A549 treated with Mapracorat at 1 μM for 4 hours (cell line): ENCODE measurements at places on chromosomes 6 and 20. TPM values are rescaled to one million over a fixed set of nuclear protein-coding genes. Genes with fewer than 3 reads are reported as not detected.

The MEI4 gene
- total RNA-seq: not detected in 5 replicates

The PNPLA1 gene
- total RNA-seq: not detected in 5 replicates

The GJA10 gene
- not detected in 5 replicates for total RNA-seq

The LAMA2 gene
- 0.30 to 1.2 TPM (median 0.51 TPM) in 5 replicates for total RNA-seq

The SLC22A7 gene
- not detected in 5 replicates for total RNA-seq

The ESF1 gene
- 19.9 to 25.6 TPM (median 22.0 TPM) in 5 replicates for total RNA-seq

The DBNDD2 gene
- total RNA-seq: 26.1 to 30.6 TPM (median 27.3 TPM) in 5 replicates

The TRIM27 gene
- 38.6 to 45.5 TPM (median 43.7 TPM) in 5 replicates for total RNA-seq

The TAGAP gene
- total RNA-seq: not detected in 5 replicates

The CYP39A1 gene
- total RNA-seq: 0.20 TPM in 1 of 5 replicates, not detected in the others

The RMND1 gene
- total RNA-seq: 12.3 to 14.2 TPM (median 13.3 TPM) in 5 replicates

The WDR27 gene
- 6.4 to 13.3 TPM (median 10.3 TPM) in 5 replicates for total RNA-seq

The CCR6 gene
- total RNA-seq: 0.06 to 0.16 TPM (median 0.09 TPM) in 3 of 5 replicates, not detected in the others

The EBF4 gene
- 2.9 to 4.0 TPM (median 3.0 TPM) in 5 replicates for total RNA-seq

The RAB44 gene
- total RNA-seq: 0.03 to 0.06 TPM (median 0.04 TPM) in 4 of 5 replicates, not detected in the other

The BTNL2 gene
- not detected in 5 replicates for total RNA-seq

The ADAT2 gene
- 3.5 to 4.4 TPM (median 4.0 TPM) in 5 replicates for total RNA-seq

The DDRGK1 gene
- total RNA-seq: 73.3 to 106 TPM (median 95.1 TPM) in 5 replicates

The FGD2 gene
- 0.04 to 0.08 TPM in 2 of 5 replicates, not detected in the others for total RNA-seq

The C6orf58 gene
- total RNA-seq: not detected in 5 replicates

The POLR3F gene
- total RNA-seq: 14.6 to 23.3 TPM (median 15.3 TPM) in 5 replicates

The HLA-DPA1 gene
- total RNA-seq: not detected in 5 replicates

The BEND6 gene
- total RNA-seq: 0.70 to 0.99 TPM (median 0.87 TPM) in 5 replicates

The THEMIS gene
- total RNA-seq: not detected in 5 replicates

The CBFA2T2 gene
- total RNA-seq: 4.4 to 6.9 TPM (median 5.9 TPM) in 5 replicates

The TRIM31 gene
- total RNA-seq: 0.48 to 1.3 TPM (median 0.82 TPM) in 5 replicates

The RGS17 gene
- 5.1 to 7.4 TPM (median 6.5 TPM) in 5 replicates for total RNA-seq

The PYGB gene
- total RNA-seq: 281 to 362 TPM (median 342 TPM) in 5 replicates

The RSPO4 gene
- not detected in 5 replicates for total RNA-seq

The ALDH5A1 gene
- 6.0 to 7.9 TPM (median 7.1 TPM) in 5 replicates for total RNA-seq

The YTHDF1 gene
- 41.1 to 53.4 TPM (median 48.6 TPM) in 5 replicates for total RNA-seq

The NINL gene
- 11.6 to 17.2 TPM (median 15.1 TPM) in 5 replicates for total RNA-seq

The TNNC2 gene
- 0.28 TPM in 1 of 5 replicates, not detected in the others for total RNA-seq

The CHRNA4 gene
- 0.15 to 0.38 TPM (median 0.34 TPM) in 5 replicates for total RNA-seq

The LIME1 gene
- total RNA-seq: 5.6 to 12.4 TPM (median 9.3 TPM) in 5 replicates

The VGLL2 gene
- total RNA-seq: not detected in 5 replicates

The EEF1A2 gene
- 132 to 182 TPM (median 150 TPM) in 5 replicates for total RNA-seq

The AIF1 gene
- not detected in 5 replicates for total RNA-seq

The BANF2 gene
- total RNA-seq: not detected in 5 replicates

The HLA-G gene
- not detected in 5 replicates for total RNA-seq
